ENCODE measurements at places on chromosomes 6 and 20.

GRCh38 chr6:151437401-151437800 is 14.5 kb downstream of the RMND1 start:
- no peak for DNase-seq

DNA sequence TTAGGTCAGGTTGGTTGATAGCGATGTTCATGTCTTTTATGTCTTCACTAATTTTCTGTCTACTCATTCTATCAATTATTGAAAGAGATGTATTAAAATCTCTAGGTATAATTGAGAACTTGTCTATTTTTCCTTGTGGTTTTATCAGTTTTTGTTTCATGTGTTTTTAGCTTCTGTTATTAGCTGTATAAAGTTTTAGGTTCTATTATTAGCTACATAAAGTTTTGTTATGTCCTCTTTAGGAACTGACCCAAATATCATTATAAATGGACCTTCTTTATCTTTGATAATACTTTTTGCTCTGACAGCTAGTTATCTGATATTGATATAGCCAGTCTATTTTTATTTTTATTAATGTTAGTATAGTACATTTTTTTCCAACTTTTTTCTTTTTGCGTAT is 92.4 kb upstream of the TMEM170B start:
- no peak for DNase-seq

- no peak for DNase-seq
These were observed 5.0 kb upstream of the TRAF3IP2 start for GRCh38 chr6:111610548-111611172.

- no peak for DNase-seq
These were observed 10.3 kb downstream of the SLC2A4RG start for GRCh38 chr20:63749597-63750508.

DNA sequence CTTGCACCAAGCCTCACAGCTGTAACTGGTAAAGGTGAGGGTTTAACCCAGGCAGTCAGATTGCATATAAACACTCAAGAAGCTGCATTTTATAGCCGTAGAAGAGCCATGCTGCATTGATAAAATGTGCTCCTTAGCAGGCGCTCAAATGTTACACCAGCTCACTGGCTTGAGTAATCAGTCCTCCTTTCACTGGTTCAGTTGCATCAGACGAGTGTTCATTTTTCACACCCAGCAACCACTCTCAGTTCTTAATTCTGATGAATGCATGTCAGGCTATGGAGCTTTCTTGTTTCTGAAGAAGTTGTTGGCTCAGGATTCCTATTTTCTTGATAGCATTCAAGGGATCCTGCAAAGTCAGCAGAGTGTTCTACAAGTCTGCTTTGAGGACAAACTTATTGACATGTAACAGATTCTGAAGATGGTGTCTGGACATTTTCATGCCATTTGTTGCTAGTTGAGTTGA is 198.3 kb downstream of the PLCB1 start:
- DNase-seq: no peak

DNA sequence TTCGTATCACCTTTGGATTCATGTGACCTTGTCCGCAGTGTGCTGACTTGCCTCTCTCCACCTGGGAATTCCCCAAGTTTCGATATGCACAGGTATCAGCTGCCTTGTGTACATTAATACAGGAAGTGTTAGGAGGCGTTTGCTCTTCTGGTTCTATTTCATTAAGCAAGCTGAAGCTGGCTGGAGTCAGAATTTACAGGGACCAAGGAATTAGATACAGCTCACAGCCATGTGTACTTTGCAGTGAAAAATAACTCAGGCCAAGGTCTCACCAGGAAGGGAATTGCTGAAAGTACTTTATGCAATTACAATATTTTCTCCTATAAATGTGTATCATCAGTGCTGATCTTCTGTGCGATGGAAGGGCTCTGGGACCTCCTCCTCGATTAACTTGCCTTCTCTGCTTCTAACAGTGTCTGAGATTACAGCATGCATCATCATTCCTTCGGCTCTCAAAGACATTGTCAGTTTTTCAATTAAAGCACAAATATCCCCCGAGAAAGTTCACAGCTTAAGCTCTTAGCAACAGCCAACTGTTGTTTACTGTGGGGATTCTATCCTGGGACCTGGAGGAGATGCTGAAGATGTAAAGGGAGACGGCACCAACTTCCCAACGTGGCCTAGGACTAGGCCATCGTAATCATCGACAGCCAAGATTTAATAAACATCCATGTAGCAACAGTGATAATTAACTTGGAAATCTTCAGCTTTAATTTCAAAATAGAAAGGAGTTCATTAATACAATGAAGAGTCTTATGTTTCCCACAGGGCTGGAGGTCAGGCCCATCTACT is 13.8 kb upstream of the TIAM2 start:
- no peak for DNase-seq

DNA sequence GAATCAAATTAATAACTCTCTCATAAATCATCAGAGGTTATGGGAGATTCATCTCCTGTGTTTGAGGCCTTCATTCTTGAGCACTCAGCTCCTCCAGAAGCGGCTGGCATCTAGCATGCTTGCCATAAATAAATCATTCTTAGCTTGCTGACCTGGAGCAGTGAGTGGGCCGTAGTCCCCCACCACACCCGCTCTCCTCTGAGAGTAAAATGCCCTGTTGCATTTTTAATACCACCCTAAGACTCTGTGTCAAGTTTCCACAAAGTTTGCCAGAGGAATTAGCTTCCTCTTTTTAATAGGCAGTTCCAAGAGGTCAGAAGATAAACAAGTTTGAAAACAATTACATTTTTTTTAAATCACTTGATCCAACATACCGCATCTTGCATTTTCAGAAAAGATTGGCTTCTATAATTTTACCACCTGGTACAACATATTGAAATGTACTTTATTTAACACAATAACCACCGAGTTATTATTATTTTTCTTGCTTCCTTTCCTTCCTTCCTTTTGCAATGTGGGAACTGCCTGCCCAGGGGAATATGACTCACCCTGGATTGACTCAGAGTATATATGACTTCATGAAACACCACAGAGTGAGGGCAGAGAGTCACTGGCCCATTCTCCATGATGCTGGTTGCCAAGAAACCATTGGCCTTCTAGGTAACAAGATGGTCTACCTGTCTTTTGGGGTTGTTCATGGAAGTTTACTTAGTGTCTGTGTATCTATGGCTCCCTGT is 29.4 kb upstream of the CLIC5 start:
- DNase-seq: no peak

- DNase-seq: no peak
These were observed 28.8 kb upstream of the CCDC167 start for GRCh38 chr6:37528541-37528940.

DNA sequence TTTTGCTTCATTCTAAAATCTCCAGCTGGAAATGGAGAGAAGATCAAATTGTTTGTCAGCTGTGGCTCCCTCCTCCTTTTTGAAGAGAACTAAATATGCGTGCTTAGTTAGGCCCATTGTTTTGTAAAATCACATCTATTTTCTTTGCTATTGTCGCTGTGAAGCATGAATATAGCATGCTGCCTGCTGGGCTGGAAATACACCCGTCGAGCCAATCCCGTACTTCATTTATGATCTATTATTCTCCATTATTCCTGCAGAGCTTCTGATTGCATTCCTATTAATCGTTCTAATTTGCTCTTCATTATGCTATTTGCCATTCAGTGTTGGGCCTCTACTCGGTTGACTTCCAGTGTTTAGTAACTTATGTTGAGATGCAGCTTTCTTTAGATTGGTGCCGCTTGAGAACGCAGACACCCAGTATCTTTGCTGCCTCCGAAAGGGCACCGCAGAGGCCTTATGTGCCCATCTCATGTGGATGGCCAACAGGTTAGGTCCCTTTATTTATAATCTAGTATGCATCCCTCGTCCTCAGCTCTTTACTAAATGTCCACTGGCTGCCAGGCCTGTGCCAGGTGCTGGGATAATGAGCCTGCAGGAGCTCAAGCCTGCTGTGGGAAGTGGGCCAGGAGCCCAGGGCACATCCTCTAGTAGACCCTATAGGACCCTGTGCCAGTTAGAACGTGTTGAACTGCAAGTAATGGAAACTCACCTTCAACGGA is 45.6 kb downstream of the FAM50B start:
- no peak for DNase-seq

DNA sequence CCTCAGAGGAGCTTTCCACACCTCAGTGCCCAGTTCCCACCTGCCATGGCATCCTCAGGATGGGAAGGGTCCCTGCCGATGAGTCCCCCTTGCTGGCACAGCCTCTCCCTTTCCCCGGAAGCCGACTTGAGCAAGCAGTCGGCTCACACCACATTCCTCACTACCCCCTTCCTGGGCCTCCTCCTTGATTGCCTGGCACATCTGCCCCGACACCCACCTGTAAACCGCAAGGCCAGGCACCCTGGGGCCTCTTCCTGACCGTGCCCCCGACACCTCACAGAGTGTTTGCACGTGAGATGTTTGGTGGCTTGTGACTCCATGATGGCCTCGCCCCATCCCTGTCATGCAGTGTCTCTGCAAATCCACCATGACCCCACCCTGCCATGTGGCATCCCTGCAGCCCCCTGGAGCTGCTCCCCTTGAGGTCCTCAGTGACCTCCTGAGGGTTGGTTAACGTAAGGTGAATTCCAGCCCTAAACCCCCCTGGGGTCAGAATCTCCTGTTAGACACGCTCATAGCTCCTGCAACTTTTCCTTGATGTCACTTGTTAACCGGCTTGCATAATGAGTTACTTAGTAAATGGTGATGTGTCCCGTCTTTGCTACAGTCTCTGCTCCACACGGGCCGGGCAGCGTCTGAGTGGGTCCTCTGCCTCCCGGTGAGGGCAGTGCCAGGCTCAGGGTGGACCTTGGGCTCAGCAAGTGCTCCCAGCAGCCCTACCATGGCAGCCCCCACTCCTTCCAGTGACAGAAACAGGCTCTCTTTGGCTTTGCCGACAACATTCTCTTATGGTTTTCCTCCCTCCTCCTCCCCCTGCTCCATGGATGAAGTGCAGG is 115.9 kb upstream of the FRMD1 start:
- no peak for DNase-seq

- DNase-seq: no peak
These were observed 563.3 kb upstream of the ADGRB3 start for GRCh38 chr6:68071740-68072139.

DNA sequence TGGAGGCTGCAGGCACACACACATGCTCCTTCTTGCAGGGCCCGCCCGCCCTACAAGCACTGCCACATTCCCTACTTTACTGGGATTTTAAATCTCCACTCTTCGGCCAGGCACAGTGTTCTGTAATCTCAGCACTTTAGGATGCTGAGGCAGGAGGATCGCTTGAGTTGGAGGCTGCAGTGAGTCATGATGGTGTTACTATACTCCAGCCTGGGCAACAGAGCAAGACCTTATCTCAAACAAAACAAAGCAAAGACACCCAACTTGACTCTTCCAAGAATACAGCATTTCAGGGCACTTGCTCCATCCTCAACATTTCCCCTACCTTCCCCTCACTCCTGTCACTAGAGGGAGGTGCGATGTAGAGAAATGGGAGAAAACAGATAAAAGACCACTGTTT is 194.0 kb downstream of the MYLK4 start:
- no peak for DNase-seq

DNA sequence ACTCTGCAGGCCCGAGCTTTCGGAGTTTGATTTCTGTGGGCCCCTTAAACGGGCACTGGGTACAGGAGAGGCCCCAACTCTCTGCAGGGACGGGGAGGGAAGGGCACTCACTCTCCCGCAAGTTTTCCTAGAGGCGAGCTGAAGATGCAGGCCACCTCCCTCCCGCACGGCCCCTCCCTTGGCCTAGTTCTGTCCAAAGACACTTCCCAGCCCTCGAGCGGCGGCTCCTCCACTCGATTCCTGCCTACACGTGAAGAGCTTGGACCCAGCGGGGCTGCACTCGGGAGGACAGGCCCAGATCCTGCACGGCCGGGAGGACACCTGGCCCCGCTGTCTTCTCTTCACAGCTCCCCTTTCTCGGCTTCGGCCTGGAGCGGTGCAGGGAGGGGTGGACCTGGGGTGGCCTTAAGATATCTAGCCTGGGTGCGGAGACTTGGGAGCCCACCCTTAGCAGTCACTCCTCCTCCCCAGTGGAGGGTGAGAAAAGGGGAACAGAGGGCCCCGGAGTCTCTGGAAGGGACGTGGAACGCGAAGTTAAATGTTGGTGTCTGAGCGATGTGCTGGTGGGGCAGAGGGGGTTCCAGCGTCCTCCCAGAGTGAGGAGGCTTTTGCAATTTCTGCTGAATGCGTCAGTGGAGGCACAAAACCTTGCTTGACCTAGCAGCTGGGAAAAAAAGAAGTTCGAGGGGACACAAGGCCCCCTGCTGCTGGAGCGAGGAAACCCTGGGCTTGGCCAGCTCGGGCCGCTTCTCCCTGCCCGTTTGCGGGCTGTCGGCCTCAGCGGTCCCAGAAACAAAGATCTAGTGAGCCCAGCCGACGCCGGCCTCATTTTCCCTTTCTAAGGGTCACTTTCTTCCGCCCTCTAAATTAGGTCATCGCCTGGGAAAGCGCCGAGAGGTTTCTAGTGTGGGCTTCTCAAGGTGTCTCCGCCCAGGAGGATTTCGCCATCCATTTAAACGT is 4.9 kb downstream of the OLIG3 start:
- DNase-seq: no peak

GRCh38 chr6:14452567-14453527 is 335.3 kb downstream of the CD83 start:
- peak; percentile 27 for DNase-seq

- no peak for DNase-seq
These were observed 80.2 kb downstream of the GMPR start for GRCh38 chr6:16318538-16318937.

- peak; percentile 1 for DNase-seq
These were observed 108.1 kb downstream of the BCKDHB start for GRCh38 chr6:80214436-80215022.

- no peak for DNase-seq
These were observed 32.3 kb downstream of the IRF4 start for GRCh38 chr6:423799-424345.

DNA sequence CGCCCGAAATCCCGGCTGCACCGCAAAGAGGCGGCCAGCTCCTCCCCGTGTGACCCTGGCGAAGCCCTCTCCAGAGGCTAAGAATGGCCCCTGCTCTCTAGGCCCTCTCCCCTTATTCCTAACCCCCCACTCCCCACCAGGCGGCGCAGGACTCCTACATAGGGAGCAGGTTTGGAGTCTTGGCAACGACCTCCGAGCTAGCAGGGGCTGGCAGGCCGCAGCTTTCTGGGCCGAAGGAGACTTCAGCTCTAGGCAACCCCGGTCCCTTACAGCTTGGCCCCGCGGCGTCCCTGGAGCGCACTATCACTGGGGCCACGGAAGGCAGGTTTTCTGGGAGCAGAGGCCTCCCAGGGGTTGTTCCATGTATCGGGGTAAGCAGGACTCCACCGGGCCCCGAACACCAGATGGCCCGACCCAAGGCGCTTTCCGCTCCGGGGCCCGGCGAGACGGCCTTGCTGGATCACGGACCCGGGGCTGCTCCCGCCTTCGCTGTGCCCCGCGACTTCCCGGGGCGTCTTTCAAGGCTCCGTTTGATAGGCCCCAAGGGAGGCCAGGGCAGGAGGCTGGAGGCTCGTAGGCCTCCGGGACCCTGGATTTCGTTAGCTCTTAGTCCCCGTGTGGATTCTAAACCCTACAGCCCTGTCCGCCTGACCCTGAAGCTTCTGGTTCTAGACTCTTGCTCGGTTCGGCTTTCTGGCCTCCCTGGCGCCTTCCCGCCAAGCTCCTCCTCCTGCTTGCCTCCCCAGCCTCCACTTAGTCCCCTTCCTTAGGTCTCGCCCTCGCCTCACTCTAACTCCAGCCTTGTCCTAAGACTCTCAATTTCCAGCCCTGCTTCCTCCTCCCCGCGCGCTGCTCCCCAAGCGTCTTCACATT is 1.9 kb downstream of the SLC32A1 start:
- no peak for DNase-seq

GRCh38 chr20:61810066-61810737 is 255.5 kb downstream of the TAF4 start:
- no peak for DNase-seq

GRCh38 chr6:105357165-105357564 is 45.7 kb downstream of the PREP start:
- DNase-seq: no peak

GRCh38 chr20:63073738-63074065 is 66.9 kb upstream of the BHLHE23 start:
- DNase-seq: no peak

All from stimulated activated CD8-positive, alpha-beta memory T cell treated with anti-CD3 and anti-CD28 coated beads, Interleukin-7, amount 100 ng/mL, for 48 hours (primary cell).